A172 (cell line): ENCODE measurements at places on chromosomes 6 and 20. TPM values are rescaled to one million over a fixed set of nuclear protein-coding genes. Genes with fewer than 3 reads are reported as not detected.

DNA sequence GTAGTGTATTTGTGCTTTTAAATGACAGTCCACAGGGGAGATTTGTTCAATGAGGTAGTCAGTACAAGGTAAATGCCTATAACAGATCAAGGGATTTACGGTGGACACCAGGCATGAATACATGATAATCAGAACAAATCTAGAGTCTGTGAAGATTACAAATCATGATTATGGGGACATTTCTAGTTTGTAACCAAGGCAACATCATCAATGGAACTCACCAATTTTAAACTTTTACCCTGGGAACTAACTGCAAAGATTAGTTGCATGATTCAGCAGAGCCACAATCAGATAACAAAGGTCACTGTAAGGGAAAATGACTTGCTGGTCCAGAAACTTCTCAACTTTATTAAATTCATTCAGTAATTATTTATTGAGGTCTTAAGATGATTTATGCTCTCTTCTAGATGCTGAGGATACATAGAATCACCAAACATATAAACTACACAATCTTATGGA, at the start of gene CRISP1:
CRISP1 (minus strand) TSS at position 51 of the 459 bp plus-strand sequence. CDS start 9,135 bp downstream, outside the sequence.
- no peak for DNase-seq

BAG2 gene
- total RNA-seq, result 22.6 and 23.1 TPM in 2 replicates

- no peak for DNase-seq
Measured at GRCh38 chr6:29853245-29853644, 25.6 kb downstream of the HLA-G start.

DNA sequence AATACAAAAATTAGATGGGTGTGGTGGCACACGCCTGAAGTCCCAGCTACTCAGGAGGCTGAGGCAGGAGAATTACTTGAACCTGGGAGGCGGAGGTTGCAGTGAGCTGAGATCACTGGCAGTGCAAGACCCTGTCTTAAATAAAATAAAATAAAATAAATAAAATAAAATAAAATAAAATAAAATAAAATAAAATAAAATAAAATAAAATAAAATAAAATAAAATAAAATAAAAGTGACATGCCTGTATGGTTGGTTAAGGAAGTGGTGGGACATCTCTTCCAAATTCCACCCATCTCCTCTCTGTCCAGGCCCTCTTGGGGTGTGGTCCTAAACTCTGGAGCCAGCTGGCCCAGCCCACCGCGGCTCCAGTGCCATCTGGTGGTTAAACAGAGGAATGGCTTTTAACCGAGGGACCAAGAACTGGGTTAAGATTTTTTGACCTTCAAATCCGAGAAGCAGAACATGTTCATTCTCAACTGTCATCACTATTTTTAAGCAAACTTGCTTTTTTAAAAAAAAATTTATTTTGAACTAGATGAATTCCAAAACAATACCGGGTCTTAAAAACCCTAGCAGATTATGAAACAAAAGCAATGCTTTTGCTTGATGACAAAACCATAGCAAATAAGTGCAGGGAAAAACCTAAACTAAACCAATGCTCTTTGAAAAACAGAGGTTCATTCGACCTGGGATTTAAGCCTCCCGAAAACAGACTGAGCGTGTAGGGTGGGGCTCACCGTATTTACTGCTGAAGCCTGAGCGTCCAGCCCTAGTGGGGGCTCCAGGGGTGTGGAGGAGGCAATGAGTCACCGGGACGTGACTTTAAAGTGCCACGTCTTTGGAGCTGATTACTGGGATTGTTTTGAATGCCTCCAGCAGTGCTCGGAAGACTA, 68.8 kb downstream of the CDC5L start:
- DNase-seq, result peak; percentile 63

DNA sequence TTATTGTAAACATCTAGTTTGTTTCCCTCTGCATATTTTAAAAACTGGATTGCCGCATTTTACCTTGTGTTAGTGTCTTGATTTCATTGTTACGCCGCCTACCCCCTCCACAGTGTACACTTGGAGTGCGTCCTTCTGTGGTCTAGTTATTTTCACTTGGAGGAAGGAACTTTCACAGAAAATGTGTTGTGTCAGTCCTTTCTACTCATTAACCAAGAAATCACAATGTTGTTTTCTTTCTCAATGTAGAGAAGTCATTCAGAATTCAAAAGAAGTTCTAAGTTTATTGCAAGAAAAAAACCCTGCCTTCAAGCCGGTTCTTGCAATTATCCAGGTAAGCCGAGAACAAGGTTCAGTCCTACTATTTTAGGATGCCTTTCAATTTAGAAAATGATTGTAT, 10.3 kb downstream of the MTHFD1L start:
- DNase-seq, result no peak

GRCh38 chr6:125356884-125357283, 55.1 kb upstream of the HDDC2 start:
- no peak for DNase-seq

FAM83D gene
- 83.9 and 103 TPM in 2 replicates for total RNA-seq
